NCI-H187 (cell line): ENCODE measurements at places on chromosomes 4 and X.

GRCh38 chr4:6742989-6743388 lies 27.0 kb downstream of the BLOC1S4 start:
- no peak for DNase-seq

DNA sequence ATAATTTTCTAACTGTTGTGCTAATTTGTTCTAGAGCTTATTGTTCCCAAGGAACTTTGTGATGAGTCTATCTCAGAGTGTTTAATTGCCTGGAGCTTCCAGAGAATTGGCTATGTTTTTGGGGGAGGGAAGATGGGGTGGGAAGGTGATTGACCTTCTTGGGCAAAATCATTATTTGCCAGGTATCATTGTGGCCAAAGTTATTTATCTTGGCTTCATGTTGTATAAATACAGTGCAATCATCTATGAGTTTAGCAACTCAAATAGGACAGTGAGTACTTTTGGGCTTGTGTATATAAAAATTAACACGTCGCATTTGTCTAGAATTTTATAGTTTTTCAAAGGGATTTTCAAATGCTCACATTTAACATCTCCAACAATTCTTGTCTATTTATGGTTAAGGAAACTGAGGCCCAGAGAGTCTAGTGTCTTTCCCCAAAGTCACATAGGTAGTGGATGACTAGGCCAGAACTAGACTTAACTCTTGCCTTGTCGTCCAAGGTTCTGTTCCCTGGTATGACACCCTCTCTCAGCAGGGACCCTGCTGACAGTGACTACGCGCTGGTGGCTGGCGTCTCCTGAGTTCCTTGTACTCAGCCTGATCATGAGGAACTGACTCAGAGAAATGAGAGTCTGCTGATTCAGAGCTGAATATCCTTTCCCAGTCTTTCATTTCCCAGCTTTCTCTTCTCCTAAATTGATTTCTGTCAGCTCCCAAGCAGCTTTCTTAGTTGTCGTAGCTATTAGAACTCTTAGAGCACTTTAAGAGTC lies 27.7 kb downstream of the FNIP2 start:
- DNase-seq: no peak

DNA sequence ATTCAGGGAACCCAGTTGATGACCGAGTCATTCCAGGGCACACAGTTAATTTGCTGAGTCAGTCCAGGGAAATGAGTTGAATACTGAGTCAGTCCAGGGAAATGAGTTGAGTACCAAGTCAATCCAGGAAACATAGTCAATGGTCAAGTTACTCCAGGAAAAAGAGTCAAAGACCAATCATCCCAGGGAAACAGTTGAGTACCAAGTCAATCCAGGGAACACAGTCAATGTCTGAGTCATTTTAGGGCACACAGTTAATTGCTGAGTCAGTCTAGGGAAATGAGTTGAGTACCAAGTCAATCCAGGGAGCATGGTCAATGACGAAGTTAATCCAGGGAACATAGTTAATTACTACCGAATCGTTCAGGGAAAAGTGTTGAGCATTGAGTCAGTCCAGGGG lies 754.4 kb downstream of the NLGN4X start:
- no peak for DNase-seq

- no peak for DNase-seq
Observed at GRCh38 chrX:72238183-72238582, 644 bp downstream of the ERCC6L start.

GRCh38 chr4:186942758-186943377 lies 219.2 kb upstream of the FAT1 start:
- DNase-seq: no peak

DNA sequence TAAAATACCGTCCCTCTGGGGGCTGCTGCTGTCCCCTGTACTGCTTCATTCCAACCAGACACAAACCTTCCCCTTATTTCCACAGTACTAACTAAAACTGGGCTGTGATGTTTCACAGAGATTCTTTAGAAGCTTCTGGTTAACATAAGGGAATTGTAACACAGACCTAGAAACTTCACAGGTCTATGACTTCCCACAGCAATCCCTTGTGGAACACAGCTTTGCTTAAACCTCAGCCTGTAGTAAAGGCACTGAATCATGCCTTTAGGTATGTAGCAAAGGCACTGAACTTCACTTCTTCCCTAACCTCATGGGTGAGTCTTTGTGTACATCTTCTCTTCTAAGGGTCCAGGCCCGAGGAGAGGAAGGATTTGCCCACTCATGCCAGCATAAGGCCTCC lies 49.4 kb downstream of the SPINK2 start:
- no peak for DNase-seq

DNA sequence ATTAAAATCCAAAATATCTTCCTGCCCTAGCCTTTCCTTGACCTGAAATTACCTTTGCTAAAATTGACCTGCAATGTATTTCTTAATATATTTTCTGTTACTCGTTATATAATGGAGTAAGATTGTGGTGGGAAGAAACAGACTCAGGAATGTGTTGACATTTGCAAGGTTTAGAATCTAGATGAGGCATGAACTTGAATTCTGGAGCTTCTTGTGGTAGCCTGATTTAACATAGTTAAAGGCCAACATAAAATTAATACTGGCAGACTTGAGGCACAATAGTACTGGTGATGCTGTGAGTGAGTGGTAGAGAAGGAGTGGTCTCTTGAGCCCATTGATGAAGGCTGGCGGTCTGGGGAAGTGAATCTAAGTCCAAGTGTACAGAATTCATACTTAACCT lies 197.9 kb upstream of the SPRY1 start:
- DNase-seq: no peak

DNA sequence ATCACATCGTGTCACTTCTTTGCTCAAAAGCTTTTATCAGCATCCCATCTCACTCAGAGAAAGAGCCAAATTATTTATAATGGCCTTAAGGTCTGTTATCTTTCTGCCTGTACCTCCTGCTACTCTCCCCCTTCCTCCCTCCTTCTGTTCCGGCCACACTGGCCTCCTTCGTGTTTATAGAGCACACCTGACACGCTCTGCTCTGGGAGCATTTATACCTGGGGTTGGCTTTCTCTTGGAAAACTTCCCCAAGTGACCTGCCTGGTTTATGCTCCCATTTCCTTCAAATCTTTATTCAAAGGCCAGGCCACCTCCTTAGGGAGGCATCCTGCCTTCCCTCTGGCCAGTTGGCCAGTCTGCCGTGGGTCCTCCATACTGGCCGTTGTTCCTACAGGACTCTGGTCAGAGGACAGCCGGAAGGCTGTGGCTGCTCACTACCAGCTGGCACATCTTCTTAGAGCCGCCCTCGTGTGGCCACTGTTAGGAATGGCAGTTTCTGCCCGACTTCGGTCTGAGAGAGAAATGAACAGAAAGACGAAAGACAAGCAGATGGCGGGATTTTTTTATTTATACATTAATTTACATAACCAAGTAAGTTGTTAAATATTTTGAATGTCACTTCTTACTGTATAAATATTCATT lies 80.2 kb upstream of the CBLL2 start:
- DNase-seq: no peak

DNA sequence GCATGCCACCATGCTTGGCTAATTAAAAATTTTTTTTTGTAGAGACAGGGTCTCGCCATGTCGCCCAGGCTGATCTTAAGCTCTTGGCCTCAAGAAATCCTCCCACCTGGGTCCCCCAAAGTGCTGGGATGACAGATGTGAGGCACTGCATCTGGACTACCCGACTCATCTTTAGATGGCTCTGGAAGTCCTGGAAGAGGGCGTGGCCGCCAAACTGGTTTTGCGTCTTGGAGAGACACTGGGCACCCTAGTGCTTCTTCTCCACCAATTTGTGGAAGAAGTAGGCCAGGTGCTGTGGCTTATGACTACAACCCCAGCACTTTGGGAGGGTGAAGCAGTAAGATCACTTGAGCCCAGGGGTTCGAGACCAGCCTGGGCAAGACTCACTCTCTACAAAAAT lies 47.6 kb downstream of the HOPX start:
- no peak for DNase-seq

GRCh38 chr4:24172406-24172805 lies 282.6 kb upstream of the PPARGC1A start:
- peak; percentile 48 for DNase-seq

- DNase-seq: no peak
Observed at GRCh38 chr4:73583666-73584065, 36.6 kb downstream of the RASSF6 start.

- DNase-seq: no peak
Observed at GRCh38 chr4:26368685-26369084, 47.9 kb downstream of the RBPJ start.

GRCh38 chr4:83071116-83071515 lies 36.1 kb downstream of the COPS4 start:
- no peak for DNase-seq

DNA sequence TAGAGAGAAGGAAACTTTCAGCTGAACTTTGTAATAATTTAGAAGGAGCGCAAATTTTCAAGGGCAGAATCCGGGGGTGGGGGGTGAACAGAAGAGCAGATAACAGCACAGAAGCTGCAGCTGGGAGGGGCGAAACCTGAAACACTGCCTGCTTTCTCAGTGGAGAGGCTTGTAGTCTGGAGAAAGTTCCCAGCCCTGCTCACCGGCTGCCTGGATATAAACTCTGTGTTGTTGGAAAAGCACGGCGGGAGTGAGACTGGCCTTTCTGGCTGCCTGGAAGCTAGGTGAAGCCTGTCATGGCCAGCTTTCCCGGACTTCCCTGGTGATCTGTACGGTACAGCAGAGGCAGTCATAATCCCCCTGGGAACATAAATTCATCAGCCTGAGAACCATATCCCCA lies 1352.1 kb upstream of the DIAPH2 start:
- no peak for DNase-seq

DNA sequence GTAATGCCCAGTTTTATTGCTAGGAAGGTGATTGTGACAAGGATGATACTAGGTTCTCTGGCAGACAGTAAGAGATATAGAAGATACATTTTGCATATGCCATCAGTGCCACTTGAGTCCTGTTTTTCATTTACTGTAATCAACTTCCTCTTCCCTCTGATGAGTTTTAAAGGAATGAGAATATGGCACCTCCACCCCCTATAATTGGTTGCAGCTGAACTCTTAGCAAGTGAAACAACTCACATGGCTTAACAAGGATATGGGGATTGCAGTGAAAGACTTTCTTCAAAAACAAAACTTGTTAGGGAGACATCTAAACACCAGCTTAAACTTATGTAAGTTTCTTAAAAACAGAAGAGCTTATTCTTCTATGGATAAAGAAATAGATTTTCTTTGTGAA lies 90.0 kb downstream of the AREG start:
- DNase-seq: no peak

DNA sequence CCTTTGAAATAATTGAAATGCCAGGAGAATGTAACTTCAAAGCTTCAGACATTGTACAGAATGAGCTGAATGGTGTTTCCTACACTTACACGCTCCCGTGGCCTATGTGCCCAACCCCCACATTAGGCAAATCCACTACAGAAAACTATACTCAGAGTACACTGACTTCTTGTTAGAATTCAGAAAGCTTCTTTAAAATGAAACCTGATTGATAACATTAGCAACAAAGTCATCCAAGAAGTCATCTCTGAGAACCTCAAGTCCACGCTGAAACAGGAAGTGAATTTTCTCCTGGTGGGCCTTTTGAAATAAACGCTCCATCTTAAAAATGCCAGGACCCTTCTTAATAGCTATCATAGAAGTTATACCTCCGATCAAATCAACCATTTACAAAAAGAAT lies 136.3 kb downstream of the TSPAN5 start:
- DNase-seq: no peak

DNA sequence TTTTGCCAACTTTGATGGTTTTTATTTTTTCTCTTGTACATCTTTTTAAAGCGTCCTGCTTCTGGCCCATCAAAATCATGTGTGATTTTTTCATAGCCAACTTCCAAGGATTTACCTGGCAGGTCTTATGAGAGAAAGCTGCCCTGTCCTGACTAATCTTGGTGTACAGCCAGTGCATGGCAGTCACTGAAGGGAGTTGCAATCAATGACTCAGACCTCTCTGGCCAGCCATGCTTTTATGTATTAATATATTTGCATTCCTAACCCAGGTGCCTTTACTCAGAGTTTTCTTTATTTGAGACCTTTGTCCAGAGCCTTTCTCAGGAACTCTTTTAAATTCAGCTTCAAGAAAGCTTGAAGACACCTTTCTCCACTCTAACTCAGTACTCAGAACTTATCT lies 691.5 kb upstream of the HTR2C start:
- DNase-seq: no peak

- no peak for DNase-seq
Observed at GRCh38 chr4:80540785-80541469, 205.4 kb downstream of the CFAP299 start.

GRCh38 chrX:20515841-20516461 lies 249.2 kb upstream of the RPS6KA3 start:
- no peak for DNase-seq

GRCh38 chr4:13704761-13705160 lies 77.2 kb upstream of the BOD1L1 start:
- no peak for DNase-seq

DNA sequence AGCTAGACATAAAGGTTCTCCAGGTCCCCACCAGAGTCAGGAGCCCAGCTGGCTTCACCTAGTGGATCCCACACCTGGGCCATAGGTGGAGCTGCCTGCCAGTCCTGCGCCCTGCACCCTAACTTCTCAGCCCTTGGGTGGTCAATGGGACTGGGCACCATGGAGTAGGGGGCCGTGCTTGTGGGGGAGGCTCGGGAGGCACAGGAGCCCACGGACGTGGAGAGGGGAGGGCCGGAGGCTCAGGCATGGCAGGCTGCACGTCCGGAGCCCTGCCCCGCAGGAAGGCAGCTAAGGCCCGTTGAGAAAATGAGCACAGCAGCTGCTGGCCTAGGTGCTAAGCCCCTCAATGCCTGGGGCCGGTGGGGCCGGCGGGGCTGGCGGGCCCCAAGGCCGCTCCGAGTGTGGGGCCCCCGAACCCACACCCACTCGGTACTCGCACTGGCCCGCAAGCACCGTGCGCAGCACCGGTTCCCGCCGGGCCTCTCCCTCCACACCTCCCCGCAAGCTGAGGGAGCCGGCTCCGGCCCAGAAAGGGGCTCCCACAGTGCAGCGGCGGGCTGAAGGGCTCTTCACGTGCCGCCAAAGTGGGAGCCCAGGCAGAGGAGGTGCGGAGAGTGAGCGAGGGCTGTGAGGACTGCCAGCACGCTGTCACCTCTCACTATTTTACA lies 291.1 kb downstream of the KLHL4 start:
- no peak for DNase-seq

DNA sequence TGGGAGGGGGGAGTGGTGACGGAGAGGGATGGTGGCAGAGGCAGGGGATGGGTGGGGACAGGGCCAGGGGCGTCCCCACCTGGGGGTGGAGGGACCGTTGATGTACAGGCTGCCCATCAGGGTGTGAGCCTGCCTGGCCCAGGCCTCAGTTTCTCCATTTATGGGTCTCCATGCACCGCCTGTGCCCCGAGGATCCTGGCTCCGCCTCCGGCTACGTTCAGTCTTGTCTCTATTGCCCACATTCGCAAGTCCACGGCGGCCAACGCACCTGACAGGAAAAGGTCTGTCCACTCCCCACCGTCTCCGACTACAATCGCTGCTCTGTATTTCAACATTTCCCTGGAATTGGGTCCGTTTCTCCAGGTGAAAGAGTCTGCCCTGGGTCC lies 96.3 kb upstream of the NKX1-1 start:
- DNase-seq: no peak
